ENCODE measurements at places on chromosomes 4 and X.

- DNase-seq = no peak
Observed at GRCh38 chr4:140344621-140345020, 28.8 kb upstream of the SCOC start.

- DNase-seq = no peak
Observed at GRCh38 chrX:72460715-72461114, 111.9 kb downstream of the HDAC8 start.

DNA sequence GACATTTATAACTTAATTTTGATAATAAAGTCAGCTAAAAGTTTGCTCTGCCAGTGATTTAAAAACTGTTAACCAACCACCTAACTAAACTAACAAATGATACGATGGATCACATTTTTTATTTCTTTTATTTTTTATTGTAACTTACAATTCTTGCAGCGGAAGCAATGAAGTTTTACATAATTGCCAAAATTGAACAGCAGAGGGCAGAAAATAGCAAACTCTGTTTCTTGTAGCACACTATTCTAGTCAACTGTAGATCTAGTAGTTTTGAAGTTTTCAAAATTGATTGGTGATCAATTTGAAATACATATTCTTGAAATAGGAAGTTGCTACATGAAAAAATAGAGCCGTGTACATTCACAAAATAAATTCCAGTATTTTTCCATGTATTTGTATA is 2.8 kb upstream of the GRIA2 start:
- no peak for DNase-seq

GRCh38 chr4:152028131-152028530 is 267.3 kb upstream of the GATB start:
- DNase-seq = no peak

GRCh38 chr4:88033309-88033708 is 25.9 kb downstream of the PKD2 start:
- DNase-seq = peak; percentile 20

DNA sequence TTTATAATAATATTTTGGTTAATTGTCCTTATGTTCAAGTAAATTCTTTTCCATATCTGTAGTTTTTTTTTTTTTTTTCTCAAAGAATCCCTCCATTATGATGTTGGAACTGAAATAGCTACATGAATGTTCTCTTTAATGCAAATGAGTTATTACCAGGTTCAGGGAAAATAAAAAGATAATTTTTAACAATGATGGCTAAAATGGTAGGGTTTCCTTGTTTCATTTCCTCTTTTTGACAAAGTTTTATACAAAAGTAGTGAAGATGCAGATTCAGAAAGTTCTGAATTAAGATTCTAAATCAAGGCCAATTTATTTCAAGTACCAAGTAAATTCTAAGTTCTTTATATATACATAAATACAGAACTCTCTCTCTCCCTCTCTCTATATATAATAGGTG is 779.0 kb upstream of the INTU start:
- no peak for DNase-seq

DNA sequence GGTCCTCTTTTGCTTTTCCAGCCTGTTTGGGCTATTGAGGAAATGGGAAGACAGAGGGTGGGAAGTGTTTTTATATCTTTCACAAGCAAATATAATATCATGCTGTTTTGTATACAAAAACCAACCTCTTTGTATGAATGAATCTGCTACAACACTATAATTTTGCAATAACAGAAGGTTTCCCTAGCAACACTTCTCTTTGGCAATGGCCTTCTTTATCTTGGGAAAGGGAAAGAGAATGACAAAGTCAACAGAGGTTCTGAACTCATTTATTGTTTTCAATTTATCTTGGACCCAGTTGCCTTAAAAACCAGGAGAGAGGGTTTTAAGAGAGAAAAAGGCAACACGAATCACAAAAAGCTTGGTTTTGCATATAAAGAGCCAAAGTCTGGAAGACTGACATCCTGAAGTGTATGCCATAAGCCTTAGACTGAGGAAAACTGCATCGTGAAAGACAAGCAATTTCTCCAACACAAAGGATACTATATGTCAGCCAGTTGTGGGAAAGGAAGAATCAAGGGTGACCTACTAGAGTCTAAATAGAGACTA is 121.8 kb upstream of the FAM241A start:
- no peak for DNase-seq

GRCh38 chrX:151870602-151871001 is 42.1 kb upstream of the MAGEA4 start:
- no peak for DNase-seq

DNA sequence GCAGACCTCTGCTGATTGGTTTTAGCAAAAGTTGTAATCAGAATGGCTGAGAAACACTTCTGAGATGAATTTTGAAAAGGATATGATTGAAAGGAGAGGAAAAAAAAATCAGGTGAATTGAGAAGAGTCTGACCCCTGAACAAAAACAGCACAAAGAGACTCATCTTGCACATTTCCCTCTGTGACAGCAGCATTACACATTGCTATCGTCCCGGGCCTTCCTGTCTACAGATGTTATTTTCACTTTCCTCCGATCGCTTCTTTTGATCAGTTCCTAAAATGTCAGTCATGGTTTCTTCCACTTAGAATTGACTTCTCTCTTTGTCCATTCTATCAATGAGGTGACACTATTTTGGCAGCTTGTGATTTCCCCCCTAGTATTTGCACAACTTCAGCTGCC is 262.6 kb downstream of the GPC3 start:
- DNase-seq = no peak

DNA sequence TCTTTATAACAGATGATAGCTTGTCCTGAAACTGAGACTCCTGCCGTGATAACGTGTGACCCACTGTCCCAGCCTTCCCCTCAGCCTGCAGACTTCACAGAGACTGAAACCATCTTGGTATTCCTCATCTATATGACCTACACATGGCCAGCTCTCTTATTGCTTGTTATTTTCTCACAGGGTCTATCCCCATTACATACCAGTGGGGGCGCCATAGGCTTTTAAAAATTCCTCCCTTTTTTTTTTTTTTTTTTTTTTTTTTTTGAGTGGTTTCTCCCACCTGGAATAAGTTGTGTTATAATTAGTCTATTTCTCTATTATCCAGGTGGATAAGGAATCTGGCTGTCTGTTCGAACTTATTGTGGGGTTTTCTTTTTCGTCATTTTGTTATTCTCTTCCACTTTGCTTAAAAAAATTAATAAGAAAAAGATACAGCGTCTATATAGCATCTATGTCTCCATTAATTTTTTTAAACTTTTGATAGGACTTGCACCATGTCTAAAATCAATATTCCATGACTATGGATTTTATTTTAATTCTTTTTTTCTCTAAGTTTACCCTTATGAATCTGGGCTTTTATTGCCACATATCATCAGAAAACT is 47.2 kb downstream of the GYG2 start:
- no peak for DNase-seq

GRCh38 chrX:153641627-153642026 is 5.4 kb upstream of the DUSP9 start:
- DNase-seq = no peak

GRCh38 chr4:15027921-15028435 is 25.7 kb downstream of the CPEB2 start:
- DNase-seq = no peak

- no peak for DNase-seq
Observed at GRCh38 chrX:46506076-46506475, 39.1 kb downstream of the ZNF674 start.

DNA sequence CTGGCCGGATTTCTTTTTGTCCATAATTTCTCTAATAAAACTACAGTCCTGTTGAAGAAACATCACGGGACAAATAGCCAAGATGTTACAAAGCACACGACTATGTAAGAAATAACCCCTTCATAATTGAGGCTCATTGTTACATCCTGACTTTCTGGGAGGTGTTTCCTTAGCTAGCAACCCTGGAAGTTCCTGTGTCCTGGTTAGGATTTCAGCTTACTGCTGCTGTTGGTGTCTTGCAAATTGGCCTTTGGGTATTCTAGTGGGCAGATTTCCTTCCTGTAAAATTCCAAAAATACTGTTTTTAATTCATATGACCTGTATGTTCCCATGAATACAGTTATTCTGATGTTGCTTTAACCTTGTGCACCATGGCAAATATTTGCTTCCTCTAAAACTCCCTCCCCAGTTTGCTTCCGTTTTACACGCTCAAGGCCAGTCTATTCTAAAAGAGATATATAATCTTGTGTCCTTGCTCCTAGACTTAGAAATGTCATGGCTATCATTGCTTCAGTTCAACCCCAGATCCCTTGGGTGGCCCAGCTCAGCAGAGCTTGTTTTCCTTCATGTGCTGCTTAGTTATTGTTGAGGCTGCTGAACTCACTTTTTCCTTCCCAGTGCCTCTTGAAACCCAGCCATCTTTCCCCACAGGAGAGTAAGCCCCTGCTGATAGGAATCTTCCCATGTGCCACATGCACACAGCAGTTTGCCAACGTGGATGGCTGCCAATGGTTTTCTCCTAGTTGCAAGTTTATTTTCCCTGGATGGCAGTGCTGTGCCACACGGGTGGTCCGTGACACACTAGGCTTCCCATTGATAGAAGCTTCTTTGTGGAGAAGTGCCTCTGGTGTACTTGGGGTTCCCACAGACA is 75.8 kb downstream of the TSPAN7 start:
- DNase-seq = no peak

DNA sequence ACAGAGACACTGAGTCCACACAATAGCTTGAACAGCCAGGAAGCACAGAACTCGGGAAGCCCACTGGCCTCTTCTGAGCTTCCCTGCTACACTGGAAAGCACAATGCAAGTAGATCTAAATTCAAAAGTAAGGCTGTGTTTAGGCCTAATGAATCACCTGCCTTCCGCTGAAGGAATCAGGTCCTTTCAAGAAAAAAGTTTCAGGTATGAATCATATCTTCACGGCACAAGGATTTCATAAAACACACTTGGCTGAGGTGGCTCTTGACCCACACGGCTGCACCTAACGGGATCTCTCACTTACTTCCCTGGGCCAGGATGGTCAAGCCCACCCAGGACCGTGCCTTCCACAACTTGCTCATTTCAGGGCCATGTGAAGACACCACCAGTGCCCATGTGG is 59.3 kb downstream of the IRF2 start:
- no peak for DNase-seq

DNA sequence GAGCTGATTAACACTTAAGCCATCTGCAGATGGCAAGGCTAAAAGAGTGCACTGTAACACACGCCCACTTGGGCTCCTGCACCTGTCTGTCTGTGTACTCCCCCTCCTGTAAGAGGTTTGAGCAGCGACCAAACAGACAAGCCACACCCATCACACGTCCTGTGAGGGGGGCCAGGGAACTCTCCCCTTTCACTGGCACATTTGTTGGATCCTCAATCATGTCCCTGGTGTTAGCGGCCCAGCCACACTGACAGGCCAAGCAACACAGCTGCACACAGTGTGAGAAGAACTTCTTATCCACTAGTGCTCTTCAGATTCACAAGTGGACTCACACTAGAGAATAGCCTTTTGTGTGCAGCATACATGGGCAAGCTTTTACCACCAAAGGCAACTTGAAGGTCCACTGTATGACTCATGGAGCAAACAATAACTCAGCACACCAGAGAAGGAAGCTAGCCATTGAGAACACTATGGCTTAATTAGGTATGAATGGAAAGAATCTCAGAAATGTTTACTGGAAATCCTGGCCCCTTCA is 29.1 kb upstream of the UTP14A start:
- DNase-seq = no peak

GRCh38 chr4:151093203-151093602 is 6.2 kb upstream of the RPS3A start:
- DNase-seq = no peak

GRCh38 chr4:114582621-114583020 is 16.0 kb upstream of the UGT8 start:
- no peak for DNase-seq

Data from activated naive CD8-positive, alpha-beta T cell treated with anti-CD3 and anti-CD28 coated beads, Interleukin-2, amount 50 U/mL, for 24 hours (primary cell).